ENCODE measurements at places on chromosomes 1 and 21.

GRCh38 chr1:85343213-85343611 is 66.8 kb upstream of the BCL10 start:
- no peak for DNase-seq

- DNase-seq = no peak
Measured at GRCh38 chr1:224501836-224502235, 67.2 kb upstream of the WDR26 start.

GRCh38 chr1:215064327-215064726 is 18.2 kb upstream of the KCNK2 start:
- no peak for DNase-seq

GRCh38 chr1:182357913-182358312 is 33.7 kb downstream of the GLUL start:
- DNase-seq = no peak

GRCh38 chr1:109485001-109485400 is 1.3 kb downstream of the ATXN7L2 start:
- DNase-seq = no peak

GRCh38 chr21:44989943-44990780 is 50.3 kb downstream of the SLX9 start:
- DNase-seq = no peak

DNA sequence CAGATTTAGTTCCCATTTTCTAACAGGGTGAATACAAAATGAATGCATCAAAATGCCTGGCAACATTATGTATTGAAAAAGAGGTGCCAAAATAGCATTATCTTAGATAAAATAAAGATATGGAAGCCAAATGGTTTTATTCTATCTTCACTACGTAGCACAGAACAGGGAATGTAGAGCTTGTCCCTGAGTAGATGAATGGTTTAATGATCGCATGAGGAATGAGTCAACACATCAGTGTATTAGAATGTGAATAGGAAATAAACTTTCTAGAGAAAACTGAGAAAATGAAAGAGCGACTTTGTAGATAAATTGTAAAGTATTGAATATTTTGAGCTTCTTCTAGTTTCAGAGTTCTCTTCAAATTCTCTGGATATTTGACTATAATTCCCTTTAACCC is 74.3 kb downstream of the BRINP3 start:
- DNase-seq = no peak

DNA sequence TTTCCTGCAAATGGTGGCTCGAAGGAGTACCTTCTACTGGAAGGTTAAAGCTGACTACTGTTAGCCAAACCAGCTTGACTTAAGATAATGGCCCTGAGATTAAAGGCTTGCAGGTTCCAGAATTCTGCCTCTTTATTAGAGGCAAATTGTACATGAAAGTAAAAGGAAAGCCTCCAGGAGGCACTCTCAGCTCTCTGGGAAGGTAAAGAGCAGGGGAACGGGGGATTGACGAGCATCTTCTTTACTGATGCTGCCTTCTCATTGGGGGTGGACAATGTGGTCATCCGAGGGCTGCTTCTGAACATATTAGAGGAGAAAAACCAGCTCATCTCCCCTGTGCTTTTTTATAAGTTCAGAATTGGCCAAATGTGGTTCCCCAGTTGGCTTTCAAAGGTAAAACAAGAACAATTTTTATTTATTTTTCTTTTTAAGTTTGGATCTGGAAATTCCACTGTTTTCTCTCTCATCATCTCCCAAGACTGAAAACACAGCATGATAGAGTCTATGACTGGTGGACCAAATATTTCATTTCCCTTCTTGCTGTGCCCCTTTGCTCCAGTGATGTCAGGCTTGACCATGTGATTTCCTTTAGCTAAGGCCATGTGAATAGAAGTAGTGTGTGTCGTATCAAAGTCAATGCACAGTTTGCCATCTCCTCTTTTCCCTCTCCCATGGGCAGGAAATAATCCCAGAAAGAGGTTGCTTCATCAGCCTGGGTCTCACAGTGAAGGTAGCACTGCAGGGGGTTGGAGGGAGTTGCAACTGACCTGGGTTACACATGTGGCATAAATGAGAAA is 292.7 kb downstream of the PRDM2 start:
- no peak for DNase-seq

DNA sequence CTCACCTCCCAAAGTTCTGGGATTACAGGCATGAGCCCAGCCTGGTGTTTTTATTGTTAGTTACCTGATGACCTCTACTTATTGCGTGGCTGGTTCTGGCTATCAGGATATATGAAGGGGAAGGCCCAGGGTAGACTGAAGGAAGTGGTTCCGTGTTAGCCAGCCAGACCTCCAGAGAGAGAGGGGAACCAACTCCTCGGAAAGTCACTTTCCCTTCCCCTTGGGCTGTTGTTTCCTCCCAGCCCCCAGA is 2.5 kb upstream of the RCSD1 start:
- DNase-seq = no peak

- DNase-seq = no peak
Measured at GRCh38 chr1:8223526-8223925, 94.4 kb upstream of the SLC45A1 start.

GRCh38 chr21:26550326-26550725 is 22.8 kb downstream of the CYYR1 start:
- DNase-seq = no peak

DNA sequence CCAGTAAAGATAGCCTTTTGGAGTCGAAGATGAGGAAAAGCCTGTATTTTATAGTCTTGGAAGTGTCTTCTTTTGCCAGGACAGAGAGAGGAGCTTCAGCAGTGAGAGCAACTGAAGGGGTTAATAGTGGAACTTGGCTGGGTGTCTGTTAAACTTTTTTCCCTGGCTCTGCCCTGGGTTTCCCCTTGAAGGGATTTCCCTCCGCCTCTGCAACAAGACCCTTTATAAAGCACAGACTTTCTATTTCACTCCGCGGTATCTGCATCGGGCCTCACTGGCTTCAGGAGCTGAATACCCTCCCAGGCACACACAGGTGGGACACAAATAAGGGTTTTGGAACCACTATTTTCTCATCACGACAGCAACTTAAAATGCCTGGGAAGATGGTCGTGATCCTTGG is at the start of gene VCAM1:
VCAM1 (plus strand) TSS at position 253 of the 400 bp plus-strand sequence; CDS start at position 372, 119 bp downstream.
- DNase-seq = peak; percentile 75

GRCh38 chr1:159881622-159882526 is 18.1 kb downstream of the CFAP45 start:
- peak; percentile 44 for DNase-seq

GRCh38 chr1:56825436-56825835 is 6.2 kb upstream of the FYB2 start:
- DNase-seq = no peak

DNA sequence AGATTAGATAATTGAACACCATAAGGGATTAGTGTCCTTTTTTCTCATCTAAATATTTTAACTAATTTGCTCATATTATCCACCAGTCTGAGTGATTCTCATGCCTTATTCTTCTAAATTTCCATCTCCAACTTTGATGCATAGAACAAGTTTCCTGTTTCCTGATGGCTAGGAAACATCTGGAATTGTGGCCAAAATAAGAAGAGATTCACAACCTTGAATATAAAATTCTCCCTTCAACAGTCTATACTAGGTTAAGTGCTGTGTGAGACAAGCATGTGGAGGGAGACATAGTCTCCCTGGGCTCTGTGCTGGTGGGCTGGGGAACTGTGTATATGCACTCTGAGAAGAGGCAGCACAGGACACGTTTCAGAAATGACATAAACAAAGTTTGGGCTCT is 21.6 kb upstream of the ROR1 start:
- no peak for DNase-seq

- DNase-seq = no peak
Measured at GRCh38 chr1:226003502-226004170, 4.5 kb upstream of the SDE2 start.

DNA sequence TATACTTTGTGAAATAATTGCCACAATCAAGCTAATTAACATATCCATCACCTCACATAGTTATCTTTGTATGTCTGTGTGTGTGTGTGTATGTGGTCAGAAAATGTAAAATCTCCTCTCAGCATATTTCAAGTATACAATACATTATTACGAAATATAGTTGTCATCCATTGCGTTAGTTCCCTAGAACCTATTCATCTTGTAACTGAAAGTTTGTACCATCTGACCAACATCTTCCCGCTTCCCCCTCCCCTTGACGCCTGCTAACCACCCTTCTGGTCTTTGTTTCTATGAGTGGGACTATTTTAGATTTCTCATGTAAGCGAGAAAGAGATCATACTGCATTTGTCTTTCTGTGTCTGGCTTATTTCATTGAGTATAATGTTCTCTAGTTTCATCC is 455.3 kb downstream of the KCNT2 start:
- no peak for DNase-seq

DNA sequence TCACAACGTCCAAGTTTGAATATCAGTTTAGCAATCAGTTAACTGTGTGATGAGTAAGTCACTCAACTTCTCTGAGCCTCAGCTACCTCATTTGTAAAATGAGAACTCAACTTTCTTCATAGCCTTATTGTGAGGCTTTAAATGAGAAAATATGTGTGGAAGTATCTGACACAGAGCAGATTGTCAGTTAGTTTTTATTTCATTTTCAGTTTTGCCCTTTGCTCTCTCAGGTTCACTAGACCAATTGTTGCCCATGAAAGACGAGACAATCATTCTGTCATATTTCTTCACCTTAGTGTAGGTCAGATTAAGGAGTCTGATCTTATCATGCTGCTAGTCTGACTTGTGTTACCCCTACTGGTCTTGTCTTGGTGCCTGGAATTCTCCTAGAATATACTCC is 232.8 kb upstream of the PTBP2 start:
- no peak for DNase-seq

DNA sequence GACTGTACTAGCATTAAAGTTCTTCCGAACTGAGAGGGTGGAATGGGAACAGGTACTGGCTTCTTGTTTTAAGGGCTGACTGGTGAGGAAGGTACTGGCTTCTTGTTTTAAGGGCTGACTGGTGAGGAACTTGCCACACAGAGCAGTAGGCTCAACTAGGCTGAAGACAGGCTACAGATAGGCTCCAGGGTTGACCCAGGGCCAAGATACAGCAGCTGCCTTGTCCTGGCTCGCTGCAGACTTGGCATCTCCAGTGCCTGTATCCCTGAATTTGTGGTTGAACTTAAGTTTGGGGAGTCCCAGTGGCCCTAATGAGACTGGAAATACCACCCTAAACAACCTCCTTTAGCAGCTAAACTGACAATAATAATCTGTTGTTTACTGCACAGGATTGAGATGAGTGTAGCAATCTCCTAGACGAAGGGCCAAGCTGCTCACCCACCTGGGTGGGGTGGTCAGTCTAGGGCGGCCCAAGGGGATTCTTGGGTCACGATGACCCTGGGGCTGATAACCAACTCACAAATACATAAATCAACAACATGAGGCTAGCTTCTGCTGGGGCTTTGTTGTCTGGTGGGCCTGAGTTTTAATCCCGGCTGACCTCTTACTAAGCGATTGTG is 227.1 kb downstream of the DISC1 start:
- no peak for DNase-seq

- no peak for DNase-seq
Measured at GRCh38 chr1:156639601-156640101, 2.3 kb upstream of the BCAN start.

GRCh38 chr1:63940440-63940839 is 166.6 kb downstream of the ROR1 start:
- DNase-seq = no peak

GRCh38 chr1:94416901-94417727 is 1.1 kb upstream of the ABCD3 start:
- no peak for DNase-seq
